ENCODE measurements at places on chromosomes 2 and 18.

DNA sequence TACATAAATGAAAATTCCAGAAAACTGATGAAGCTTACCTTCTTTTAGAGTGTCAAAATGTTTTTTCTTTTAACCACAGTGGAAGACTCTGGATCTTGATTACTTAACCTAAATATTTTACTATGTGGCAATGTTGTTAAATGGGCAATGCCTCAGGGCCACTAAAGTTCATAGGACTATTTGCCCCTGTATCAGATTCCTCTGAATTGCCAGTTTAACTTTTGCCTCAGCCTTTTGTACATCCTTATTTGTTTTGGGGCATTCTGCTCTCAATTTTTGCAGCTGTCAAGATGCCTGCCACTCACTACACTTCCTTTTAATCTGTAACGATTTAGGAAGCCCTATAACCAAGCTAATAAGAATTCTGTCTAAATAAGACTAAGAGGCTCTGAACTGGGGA is 31.7 kb upstream of the SERTAD2 start:
- DNase-seq, result no peak

GRCh38 chr2:145360129-145360790 is 840.3 kb upstream of the ZEB2 start:
- no peak for DNase-seq

GRCh38 chr2:10141736-10142639 is 19.4 kb downstream of the RRM2 start:
- peak; percentile 8 for DNase-seq

- no peak for DNase-seq
Observed at GRCh38 chr2:74908748-74909444, 49.5 kb upstream of the POLE4 start.

DNA sequence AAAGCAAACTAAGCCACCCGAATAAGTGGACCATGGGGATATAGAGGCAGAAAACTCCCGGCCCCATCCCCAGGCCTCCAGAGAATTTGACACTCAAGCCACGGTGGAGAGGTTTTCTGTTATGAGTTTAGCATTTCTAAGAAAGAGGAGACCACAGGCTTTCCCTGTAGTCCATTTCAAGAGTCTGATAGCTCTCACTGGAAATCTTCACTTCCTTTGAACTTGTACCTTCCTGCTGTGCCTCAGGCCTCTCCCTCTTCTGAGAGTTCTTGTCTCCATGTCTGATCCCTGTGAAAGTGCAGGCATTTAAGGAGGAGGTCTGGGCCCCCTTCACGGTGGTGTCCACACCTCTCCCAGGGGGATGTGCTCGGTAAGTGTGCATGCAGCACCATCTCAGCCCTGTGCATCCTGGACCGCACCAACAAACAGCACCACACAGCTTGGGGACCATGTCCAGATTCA is 113.7 kb downstream of the BCL2 start:
- DNase-seq, result no peak

DNA sequence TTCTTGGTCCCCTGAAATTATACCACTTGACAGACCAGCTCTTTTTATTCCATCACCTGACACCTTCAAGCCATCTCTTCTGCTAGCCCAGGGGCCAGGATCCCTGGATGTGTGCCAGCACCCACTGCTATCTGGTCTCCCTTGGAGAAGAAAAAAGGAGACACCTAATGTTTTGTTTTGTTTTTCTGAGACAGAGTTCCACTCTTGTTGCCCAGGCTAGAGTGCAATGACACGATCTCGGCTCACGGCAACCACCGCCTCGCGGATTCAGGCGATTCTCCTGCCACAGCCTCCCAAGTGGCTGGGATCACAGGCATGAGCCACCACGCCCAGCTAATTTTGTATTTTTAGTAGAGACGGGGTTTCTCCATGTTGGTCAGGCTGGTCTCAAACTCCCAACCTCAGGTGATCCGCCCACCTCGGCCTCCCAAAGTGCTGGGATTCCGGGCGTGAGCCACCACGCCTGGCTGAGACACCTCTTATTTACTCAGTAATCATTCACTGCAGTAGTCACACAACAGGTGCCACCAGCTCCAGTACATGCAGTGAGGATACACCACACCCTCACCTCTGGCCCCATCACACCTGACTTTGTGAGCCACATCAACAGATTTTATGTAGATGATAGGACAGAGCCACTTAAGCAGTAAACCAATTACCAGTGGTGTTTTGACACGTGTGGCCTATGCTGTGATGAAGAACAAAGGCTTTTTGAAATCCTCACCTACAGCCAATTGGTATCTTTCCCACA is 42.8 kb upstream of the PCBP1 start:
- DNase-seq, result no peak

- no peak for DNase-seq
Observed at GRCh38 chr18:22826726-22827125, 106.4 kb upstream of the RBBP8 start.

DNA sequence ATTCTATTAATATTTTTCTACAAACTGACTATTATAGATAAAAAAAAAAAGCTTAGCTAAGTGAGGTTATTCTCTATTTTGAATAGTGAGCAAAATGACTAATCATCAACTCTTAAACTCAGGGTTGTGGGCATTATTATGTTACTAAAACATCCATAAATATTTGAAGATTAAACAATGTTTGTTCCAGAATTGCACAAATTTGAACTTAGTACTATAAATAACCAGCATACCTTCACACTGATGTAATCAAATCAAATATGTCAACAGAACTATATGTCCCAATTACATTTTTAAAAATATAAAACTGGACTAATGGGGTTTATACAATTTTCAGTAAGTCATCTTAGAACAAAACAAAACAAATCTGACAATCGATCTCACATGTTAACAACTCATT is 800.9 kb downstream of the LRP1B start:
- no peak for DNase-seq

- DNase-seq, result no peak
Observed at GRCh38 chr18:5998166-5998881, 103.0 kb upstream of the TMEM200C start.

DNA sequence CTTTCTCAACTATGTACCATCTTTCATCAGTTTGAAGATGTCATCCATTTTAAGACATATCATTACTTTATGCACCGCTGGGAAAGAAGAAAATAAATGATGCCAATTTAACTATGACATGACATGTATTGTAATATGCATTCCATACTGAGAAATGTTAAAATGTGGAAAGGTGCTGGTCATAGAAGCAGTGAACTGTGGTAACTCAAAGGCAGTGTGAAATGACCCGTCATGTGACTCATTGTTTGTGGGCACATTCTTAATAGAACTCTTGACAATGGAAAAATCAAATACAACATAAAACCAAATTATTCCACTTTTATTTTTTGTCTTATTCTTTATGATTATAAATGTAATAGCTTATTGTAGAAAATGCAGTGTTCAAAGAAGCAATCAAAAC is 455.0 kb upstream of the ST6GAL2 start:
- DNase-seq, result no peak

- DNase-seq, result no peak
Observed at GRCh38 chr18:27142891-27143290, 42.2 kb downstream of the CHST9 start.

GRCh38 chr2:234951664-234952269 is at the start of gene SH3BP4:
Gene SH3BP4 (plus strand): TSS chr2:234952017. CDS start chr2:235035003, 82,986 bp downstream.
- no peak for DNase-seq

DNA sequence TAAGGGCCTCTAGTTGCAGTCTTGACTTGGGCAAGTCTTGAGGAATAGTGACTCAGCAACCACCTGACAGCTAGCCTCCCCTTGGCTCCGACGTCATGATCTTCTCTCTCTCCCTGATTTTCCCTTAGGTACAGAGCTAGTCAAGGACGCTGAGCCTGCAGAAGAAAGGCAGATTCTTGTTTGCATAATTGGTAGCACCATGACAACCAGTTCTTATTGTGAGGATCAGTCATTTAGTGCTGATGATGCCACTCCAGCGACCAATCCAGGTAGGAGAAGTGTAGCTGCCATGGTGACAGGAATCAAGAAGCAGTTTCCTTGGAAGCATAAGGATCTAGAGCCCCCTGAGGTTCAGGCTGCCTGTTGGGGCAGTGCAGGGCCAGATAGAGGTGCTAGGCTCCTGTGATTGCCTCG is 2.8 kb upstream of the RESP18 start:
- no peak for DNase-seq

DNA sequence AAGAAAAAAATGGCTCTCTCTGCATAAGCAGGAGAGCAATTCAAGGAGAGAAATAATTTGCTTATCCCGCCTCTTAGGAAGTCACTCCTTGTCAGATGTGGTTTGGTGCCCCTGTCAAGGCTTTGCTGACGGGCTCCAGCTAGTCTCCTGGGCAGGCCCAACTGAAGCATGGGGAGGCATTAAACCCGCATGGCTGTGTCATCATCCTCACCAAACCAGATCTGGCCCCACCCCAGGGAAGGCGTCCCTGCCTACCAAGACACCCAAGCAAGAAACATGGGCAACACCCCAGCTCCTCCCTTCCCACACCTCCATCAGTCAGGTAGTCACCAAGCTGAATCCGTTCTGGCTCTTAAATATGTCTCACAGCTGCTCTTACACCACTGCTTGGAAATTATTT is 108.0 kb downstream of the SGPP2 start:
- no peak for DNase-seq

DNA sequence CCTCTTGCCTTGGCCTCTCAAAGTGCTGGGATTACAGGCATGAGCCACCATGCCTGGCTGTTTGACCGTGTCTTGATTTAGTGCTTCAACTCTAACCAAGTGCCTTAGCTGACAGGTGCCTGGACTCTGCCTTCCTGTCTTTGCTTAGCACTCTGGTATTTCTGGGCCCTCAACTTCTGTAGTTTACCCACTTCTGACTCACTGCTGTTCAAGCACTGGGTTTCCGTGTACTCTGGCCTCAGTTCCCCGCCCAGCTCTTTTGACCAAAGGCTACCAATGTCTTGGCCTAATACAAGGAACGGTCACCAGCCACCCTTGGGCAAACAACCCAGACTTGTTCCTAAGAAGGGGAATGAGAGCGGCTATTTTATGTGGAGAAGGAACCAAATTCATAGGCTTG is 35.7 kb upstream of the CABLES1 start:
- no peak for DNase-seq

DNA sequence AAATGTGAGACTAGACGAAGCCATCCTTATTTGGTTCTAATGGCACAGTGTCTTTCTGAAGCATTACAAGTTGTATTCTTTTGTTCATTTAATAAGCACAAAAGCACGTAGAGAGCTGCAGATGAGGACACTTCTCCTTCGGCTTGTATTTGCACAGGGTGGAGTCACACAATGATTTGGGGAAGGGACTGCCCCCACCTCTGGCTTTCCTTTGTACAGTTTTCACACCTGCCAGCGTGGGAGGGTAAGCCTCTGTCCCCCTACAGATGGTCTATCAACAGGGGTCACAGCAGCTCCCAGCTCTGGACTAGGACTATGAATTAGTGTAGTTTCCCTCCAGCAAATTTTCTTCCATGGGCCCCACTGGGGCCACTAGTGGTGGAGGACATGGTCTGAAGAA is 108.2 kb upstream of the KLHL14 start:
- no peak for DNase-seq

GRCh38 chr18:57819671-57820460 is 16.8 kb upstream of the ATP8B1 start:
- DNase-seq, result no peak

DNA sequence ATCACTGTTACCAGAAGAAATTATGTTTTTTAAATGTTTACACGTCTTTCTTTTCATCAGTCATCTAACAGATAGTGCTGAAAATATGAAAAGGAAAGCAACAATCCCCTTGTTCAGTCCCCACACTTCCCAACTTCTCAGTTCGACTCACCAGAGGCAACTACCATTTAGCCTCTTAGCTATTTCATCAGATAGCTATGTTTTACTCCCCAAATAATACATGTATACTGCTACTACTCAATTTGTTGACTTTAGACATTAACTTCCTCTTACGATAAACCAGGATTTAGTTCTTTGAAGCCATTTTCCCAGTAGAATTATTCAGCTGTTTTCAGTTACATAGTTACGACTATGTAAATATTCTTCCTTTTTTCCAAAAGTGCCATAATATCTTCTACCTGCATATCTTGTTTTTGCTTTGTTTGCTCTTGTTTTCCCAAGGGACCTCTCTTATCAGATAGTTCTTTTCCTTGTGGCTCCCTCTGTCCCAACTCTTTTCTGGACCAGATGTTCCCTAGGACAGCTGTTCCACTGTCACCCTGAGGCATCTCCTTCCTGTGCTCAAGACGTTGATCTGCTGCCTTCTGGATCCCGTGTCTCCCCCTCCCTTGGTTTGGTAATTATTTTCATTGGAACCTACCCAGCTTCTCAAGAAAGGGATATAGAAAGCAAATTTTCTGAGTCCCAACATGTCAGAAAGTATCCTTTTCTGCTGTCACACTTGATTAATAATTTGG is 289.3 kb upstream of the TANK start:
- no peak for DNase-seq

GRCh38 chr18:76709659-76710645 is 112.4 kb upstream of the ZNF236 start:
- peak; percentile 50 for DNase-seq

DNA sequence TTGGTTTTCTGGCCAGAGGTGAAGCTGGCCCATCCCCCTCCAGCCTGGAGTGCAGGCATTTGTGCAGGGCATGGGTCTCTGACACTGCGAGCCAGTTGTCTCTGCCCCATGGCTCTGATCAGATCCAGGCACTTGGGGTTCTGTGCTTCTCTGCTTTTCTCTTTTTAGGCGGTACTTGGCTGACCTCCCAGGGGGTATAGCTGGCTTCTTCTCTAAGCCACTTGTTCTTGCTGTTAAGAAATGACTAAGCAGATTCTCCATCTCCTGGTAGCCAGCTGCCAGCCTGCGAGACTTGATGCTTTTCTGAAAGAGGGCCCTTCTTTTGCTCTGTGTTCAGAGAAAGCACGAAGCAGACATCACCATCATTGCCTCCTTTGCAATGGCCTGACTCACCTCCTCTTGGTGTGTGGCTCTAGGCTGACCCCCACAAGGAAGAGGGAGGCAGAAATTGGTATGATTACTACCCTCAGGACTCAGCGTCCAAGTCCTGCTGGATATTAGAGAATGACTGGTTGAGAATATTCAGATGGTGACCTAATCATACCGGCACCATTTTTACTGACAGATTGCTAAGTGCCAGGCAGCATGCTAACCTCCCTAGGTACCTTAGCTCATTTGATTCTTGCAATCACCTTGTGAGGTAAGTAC is 32.7 kb downstream of the TNP1 start:
- no peak for DNase-seq

DNA sequence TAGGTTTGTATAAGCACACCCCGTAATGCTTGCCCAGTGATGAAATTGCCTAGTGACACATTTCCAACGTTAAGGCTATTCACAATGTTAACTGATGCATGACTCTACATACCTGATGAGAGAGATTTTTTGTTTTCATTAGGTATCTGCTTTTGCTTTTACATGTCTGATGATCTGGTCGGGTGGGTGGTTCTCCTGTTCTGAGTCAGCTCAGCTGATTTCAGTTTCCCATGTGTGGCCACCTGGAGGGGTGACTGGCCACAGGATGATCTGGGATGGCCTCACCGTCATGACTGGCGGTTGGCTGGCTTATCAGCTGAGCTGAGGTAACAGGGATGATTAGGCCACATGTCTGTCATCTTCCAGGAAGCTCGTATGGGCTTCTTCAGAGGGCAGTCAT is 33.8 kb upstream of the ACYP2 start:
- no peak for DNase-seq

DNA sequence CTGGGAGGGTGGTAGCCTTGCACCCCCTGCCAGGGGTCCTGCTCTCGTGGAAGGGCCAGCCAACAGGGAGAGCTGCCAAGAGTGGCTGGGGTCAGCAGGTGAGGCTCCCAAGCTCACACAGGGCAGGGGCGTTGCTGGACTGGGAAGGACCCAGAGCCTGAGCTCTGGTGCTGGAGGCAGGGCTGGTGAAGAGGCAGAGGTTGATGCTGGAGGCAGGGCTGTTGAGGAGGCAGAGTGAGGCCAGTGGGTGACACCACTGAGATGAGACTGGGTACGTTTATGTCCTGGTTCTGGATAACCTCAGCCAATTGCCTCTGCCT is 7.0 kb downstream of the ADRA2B start:
- no peak for DNase-seq

- no peak for DNase-seq
Observed at GRCh38 chr2:7031547-7032245, 114.5 kb downstream of the RNF144A start.

All from activated naive CD4-positive, alpha-beta T cell (primary cell).